Stimulated activated CD8-positive, alpha-beta memory T cell treated with anti-CD3 and anti-CD28 coated beads, Interleukin-15, amount 100 ng/mL, for 4 hours (primary cell): ENCODE measurements at places on chromosomes 2 and 18.

DNA sequence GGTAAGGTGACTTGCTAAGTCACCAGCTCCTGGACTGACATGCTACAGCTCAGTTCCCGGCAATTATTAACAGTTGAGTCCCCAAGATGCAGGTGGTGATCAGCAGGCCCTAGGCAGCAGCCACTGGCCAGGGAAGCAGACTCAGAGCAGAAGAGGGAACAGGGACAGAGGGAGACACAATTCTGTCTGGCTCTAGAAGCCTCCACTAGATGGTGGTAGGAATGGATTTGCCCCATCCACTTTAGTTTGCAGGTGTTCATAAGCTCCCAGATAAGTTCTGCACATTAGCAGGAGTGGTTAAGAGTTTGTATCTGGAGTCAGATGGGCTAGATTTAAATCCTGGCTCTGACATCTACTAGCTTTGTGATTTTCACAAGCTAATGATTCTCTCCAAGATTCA is 25.5 kb upstream of the SLC1A4 start:
- no peak for DNase-seq

- no peak for DNase-seq
These were observed 110.1 kb downstream of the HIBCH start for GRCh38 chr2:190209559-190209958.

GRCh38 chr2:226895579-226895978 is 59.7 kb downstream of the RHBDD1 start:
- DNase-seq, result no peak

DNA sequence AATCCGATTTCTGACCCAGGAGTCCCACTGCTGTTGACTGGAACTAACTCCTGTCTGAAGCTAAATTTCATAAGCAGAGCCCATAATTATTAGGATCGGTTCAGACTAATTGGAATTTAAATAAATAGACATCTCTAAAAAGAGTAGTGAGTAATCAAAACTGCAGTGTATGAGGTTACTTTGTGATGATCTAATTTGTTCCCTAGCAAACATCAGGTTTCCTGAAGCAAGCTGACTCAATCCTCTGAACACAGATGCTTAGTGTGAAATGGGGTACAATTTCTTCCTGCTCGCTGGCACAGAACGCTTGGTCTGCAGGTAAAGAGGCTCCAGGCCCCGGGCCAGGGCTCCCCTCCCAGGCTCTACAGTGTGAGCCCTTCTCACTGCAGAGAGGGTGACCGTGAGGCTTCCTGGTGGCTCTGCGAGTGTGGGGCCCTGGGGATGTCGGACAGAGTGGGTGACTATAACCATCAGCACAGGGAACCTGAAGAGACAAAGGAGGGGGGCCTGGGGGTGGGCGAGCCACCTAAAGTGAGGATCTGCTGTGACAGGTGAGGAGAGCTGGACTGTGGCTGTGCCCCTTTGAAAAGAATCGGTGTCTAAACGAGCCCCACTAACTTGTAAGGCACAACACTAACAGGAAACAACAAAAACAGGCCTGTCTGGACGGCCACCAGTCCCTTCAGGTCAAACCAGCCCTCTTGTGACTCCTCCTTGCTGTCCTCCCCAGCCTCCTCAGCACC is 20.2 kb downstream of the CHST10 start:
- DNase-seq, result no peak
